Right atrium auricular region (tissue), 2 donors: ENCODE measurements at places on chromosomes 1 and 21. TPM values are rescaled to one million over a fixed set of nuclear protein-coding genes. Genes with fewer than 3 reads are reported as not detected.

DNA sequence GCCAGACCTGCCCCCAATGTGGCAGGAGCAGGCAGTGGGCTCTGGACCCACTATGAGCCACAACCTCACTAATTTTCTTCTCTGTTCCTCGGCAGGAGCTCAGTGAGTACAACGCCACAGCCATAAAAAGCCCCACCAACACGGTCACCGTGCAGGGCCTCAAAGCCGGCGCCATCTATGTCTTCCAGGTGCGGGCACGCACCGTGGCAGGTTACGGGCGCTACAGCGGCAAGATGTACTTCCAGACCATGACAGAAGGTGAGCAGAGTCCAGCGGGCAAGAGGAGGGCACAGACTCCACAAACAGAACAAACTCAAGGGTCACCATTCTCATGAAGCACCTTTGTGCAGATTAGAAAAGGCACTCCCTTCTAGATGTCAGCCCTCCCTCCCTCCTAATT lies 79.9 kb downstream of the LACTBL1 start:
- no peaks in the 10 kb centered on the region for H3K4me1 ChIP-seq
- no peaks in the 10 kb centered on the region for H3K36me3 ChIP-seq
- H3K27me3 ChIP-seq = no peaks in the 10 kb centered on the region
- no peak overlapping the region for H3K4me3 ChIP-seq

GRCh38 chr1:171636141-171636540 lies 14.1 kb downstream of the MYOCOS start:
- no peaks in the 10 kb centered on the region for H3K27me3 ChIP-seq
- H3K4me3 ChIP-seq = no peak overlapping the region
- H3K36me3 ChIP-seq = no peaks in the 10 kb centered on the region
- DNase-seq = no peak
- H3K4me1 ChIP-seq = no peaks in the 10 kb centered on the region
- no peak overlapping the region for H3K27ac ChIP-seq

DNA sequence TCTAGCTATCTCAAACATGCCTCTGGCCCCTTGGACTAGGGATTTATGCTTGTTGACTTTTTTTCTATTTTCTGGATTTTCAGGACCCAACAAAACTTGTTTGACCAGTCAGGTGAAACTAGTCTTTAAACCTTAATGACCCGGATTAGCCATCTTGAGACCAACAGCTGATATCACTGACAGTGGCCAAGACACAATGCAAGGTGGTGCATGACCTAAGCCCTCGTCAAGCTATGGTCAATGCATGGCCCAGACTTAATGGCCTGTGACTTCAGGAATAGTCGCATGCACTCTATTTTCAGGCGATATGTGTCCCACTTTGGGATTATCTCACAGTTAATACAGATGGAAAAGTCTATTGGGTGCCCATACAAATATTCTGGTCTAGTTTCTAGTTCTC lies 190.4 kb downstream of the ZBTB18 start:
- no peak for DNase-seq
- H3K27me3 ChIP-seq = no peaks in the 10 kb centered on the region
- H3K4me1 ChIP-seq = no peaks in the 10 kb centered on the region
- H3K27ac ChIP-seq = no peak overlapping the region
- no peaks in the 10 kb centered on the region for H3K36me3 ChIP-seq

DNA sequence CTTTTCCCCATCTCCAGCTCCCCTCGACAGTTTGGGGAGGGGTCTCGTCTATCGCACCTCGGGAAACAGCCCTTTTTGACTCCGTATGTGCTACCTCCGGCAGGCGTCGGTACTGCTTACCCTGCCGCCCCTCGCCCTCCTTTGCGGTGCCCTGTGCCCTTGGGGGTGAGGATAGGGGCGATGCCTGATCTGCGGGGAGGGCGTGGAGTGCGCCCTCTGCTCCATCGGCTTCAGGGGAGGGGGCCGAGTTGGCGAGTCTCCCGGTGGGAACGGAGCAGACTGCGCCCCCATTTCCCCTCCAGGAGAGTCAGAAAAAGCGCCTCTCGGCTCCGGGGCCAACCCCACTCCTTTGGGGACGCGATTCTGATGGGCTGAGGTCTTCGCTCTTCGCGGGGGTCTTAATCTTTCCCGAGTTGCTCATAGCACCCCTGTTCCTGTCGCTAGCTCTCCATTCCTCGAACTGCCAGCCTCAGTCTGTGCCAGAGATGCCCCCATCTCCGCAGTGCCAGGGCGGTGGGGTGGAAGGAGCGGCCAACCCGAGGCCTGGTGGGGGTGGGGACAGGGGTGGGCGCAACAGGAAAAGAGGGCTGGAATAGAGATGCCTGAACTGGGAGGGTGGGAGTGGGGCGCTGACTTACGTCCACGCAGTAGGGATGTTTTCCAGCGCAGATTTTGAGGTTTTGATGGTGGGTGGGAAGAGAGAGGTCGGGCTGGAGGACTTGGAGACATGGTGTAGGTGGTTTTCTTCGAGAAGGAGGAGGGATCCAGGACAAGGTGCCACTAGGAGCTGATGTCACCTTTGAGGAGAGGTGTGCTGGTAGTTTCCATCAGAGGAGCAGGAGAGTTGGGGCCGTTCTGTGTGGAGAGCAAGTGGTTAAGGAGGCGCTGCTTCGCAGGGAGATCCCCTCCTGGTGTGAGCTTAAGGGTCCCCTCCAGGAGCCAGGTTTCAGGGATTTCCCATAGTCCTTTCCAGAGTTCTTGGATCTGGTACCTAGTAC lies 674 bp downstream of the PPFIA4 start:
- H3K36me3 ChIP-seq = peaks cover 5% of the 10 kb centered on the region
- no peaks in the 10 kb centered on the region for H3K4me1 ChIP-seq
- no peaks in the 10 kb centered on the region for H3K27me3 ChIP-seq
- H3K27ac ChIP-seq = peak overlapping the region; percentile 86
- peak overlapping the region; percentile 61 for H3K4me3 ChIP-seq

DNA sequence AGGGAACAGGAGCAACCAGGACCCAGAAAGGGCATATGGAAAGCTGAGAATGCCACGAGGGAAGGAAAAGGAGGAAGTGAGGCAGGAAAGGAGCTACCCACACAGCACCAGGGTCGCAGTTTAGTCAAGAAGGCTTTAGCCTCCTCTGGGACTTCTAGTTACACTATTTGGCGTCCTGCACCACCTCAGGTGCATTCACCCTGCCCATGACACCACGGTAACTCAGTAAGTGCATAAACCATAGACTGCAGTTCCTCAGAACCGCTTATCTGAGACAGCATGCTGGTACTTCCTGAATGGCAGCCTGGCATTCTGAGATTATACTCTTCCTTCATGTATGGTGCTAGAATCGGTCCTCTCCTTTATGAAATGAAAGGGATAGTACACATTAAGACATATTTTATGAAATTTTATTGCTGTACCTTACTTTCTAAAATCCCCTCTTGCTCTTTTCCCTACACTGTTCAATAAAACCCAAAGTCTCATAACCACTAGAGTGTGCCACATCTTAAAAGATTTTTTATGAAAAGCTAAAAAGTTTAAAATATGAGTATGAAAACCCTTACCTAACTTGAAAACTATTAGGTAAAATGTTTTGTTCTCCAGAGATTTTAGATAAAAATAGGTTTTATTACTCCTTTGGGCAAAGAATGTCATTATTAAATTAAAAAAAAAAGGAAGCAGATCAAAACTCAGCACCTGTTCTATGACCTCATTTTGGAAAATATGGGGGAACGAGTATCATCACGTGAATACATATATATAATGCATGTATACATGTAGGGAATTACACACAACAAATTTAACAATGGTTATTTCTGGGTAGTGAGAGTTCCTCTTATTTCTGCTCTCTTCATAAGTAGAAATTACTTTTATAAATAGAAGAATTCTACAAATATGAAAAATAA lies 67.3 kb downstream of the VAV3 start:
- H3K4me3 ChIP-seq = no peak overlapping the region
- no peak for DNase-seq
- no peak overlapping the region for H3K27ac ChIP-seq
- no peaks in the 10 kb centered on the region for H3K36me3 ChIP-seq

DNA sequence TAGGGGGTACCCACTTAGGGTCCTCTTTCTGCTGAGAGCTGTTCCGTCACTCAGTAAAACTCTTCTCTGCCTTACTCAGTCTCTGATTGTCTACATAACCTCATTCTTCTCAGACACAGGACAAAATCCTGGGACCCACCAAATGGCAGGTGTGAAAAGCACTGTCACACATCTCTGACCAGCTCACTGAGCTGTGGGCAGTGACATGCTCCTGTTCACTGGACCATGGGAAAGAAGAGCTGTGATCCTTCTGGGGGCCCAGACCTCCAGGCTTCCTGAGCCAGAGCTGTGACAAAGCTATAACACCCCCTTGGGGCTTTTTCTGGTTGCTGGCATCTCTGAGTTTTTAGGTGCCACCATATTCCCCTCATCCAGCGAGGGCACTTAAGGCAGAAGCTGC lies 115.7 kb downstream of the NTPCR start:
- no peaks in the 10 kb centered on the region for H3K36me3 ChIP-seq
- H3K27ac ChIP-seq = no peak overlapping the region

DNA sequence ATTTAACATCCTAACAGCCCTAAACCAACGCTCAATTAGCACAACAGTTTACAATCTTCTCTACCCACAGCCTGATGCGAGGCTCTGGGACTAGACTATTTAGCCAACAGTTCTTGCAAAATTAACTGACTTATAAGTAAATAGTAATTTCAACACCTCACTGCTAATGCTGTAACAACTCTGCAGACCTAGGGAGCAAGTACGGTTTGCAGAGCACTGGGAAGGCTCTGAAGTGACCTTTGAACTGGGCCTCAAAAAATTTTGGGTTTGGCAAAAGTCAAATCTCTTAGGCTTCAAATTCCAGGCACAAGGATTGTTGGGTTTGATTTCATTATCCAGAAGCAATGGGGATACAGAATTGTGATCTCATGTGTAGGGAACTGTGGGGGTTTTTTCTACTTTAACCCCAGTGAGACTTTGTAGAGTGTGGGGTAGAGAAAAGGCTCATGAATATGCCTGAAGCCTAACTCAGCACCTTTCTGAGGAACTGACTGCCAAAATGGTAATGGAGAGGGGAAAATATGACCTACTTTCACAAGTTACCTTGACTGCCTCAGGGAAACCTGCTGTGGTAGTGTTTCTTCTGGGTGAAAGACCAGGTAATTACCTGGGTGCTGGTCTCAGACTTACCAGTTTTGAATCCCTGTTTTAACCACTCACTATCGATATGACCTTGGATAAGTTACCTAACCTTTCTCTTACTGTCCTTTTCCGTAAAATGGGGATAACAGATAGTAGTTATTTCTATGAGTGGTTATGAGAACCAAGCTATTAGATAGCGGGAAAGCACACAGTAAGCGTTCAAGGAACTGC lies 889 bp upstream of the TXLNA start:
- H3K27me3 ChIP-seq = no peaks in the 10 kb centered on the region
- H3K4me3 ChIP-seq = peak overlapping the region; percentile 64
- H3K27ac ChIP-seq = peak overlapping the region; percentile 96
- H3K36me3 ChIP-seq = peaks cover 15% of the 10 kb centered on the region
- DNase-seq = no peak

Gene PLA2G4A
- total RNA-seq = 8.2 TPM

Gene TENT5C
- 17.0 TPM for total RNA-seq

Gene EFCAB14
- total RNA-seq = 72.9 TPM
